ENCODE measurements at places on chromosomes 4 and X.
A peak's percentile ranks its signal among the peaks of the same experiment; 100 is the strongest.

DNA sequence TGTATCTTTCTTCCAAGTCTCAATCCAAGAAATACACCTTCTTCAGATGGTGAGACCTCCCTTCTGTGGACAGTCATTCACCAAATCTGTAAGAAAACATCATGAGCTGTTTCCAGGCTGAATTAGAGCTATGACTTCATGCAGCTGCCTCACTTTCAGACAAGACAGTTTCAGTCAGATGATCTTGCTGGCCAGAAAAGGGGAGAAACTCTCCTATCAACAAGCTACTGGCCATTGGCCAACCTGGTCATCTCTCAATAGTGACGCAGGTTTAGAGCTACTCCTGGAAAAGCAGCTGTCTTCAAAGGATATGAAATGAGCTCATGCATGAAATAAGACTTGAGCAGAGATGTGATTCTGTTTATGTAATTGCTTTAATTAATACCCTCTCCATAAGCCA lies 69.6 kb upstream of the NDP start:
- peak; percentile 38 for DNase-seq

DNA sequence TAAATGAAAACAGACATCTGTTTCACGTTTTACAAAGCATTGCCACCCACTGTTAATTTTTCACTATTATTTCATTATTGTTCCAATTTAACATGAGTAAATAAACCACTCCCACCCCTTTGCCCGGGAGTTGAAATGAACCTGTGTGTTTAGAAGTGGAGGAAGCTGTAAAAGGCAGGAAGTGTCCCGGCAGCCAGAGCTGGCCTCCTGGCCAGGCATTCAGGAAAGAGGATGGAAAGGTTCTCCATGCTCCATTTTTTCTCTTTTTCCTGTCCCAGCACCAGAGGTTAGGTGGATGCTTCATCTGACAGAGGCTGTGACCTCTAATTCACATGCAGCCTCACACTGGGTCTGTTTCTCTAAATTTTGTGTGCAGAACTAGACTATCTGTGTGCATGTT lies 55.5 kb upstream of the LNX1 start:
- no peak for DNase-seq

DNA sequence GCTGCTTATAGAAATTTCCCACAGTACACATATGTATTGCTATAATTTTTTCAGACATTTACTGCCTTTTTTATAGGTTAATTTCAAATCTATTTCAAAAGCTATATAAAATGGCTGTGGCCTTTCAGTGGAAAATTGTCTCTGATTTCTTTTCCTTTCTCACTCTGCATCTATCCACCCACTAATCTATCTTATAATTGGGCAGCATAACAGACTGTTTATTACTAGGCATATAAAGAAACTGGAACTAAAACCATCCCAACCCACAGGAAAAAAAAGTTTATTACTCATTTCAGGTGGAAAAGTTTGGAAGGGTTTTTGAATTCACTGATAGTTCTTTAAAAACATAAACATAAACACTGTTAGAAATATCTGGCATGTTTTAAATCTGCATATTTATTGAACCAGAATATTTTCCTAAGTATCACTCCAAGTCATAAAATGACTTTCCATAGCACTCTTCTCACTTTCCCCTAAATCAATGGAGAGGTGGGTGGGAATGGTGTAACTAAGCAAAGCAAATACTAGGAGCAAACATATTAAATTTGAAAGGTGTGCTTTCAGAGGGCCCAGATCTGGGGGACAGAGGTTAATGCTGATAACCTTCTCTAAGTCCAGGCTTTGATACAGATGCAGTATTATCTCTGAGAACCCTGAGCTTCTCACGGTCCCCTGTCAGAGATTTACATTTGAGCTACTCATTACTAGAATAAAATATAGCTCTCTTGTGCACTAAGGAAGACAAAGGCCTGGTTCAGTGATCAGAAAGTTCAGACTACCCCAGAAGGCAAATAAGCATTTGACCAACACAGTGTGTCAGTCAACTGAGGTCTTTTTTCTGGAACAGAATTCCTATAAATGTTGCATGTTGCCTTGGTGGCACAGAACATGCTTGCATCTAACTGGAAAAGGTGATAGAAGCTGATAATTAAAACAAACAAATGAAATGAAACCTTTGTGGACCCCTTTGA lies 328.3 kb downstream of the UNC5C start:
- DNase-seq, result no peak

GRCh38 chr4:185219551-185220344 lies 10.3 kb downstream of the SNX25 start:
- no peak for DNase-seq

GRCh38 chrX:23838953-23839352 lies 56.0 kb downstream of the SAT1 start:
- DNase-seq, result no peak

DNA sequence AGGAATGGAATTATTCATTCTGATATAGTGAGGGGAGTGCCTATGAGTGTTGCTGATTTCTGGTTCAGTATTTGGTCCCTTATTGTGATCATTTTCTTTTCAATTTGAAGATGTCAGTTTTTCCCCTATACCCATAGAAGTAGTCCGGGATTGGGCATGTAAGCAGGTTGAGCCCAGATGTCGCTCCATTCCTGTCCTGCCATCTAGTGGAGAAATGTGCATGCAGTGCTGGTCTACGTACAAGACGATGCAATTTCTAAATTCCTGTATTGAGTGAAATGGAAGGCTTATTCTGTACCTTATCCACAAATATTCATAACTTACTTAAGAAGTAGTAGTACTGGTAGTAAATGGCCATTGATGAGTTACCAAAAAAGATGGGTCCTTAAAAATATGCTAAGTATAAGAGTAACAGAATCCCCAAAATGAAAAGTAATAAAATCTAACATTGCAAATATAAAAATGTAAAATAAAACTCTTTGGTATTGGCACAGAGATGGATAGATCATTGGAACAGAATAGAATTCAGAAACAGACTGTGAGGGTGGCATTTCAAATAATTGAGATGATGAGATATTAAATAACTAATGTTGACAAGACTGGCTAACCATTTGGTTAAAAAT lies 60.9 kb downstream of the UGT8 start:
- DNase-seq, result peak; percentile 45

DNA sequence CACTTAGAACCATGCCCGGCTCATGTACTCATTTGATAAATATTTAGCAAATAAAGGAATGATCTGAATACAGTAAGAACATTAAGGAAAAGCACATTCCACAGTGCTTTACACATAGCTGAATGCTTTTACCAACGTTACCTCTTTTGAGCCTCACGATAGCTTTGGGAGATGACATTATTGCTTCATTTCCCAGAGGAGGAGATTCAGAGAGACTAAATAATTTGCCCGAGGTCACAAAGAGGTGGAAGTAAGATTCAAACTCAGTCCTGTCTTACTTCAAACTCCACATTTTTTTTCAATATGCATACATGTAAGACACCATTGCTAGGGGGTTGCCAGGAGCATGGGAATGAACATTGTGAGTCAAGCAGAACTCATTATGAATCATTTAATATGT lies 538.5 kb downstream of the BCOR start:
- DNase-seq, result no peak

DNA sequence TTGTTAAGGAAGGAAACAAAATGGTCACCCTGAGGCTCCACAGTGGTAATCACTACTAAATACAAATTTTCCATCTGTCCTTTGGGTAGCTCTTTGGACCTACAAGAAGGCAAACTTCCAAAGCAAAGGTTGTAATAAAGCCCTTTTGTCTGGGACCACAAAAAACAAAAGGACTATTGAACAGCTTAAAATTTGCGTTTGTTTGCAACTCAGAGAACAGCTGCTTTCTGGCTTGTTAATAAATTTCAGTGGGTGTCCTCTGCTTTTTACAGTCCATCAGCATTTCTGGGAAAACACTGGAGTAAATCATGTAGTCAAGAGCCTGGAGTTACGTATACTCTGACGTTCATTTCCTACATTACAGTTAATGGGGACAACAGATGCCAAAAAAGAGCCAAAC lies 439.7 kb upstream of the DIAPH2 start:
- DNase-seq, result no peak

GRCh38 chrX:11836284-11836683 lies 78.2 kb downstream of the MSL3 start:
- no peak for DNase-seq

- peak; percentile 18 for DNase-seq
Measured at GRCh38 chr4:146255874-146256273, 41.5 kb downstream of the REELD1 start.

GRCh38 chr4:68465058-68465457 lies 17.8 kb downstream of the TMPRSS11E start:
- DNase-seq, result no peak

DNA sequence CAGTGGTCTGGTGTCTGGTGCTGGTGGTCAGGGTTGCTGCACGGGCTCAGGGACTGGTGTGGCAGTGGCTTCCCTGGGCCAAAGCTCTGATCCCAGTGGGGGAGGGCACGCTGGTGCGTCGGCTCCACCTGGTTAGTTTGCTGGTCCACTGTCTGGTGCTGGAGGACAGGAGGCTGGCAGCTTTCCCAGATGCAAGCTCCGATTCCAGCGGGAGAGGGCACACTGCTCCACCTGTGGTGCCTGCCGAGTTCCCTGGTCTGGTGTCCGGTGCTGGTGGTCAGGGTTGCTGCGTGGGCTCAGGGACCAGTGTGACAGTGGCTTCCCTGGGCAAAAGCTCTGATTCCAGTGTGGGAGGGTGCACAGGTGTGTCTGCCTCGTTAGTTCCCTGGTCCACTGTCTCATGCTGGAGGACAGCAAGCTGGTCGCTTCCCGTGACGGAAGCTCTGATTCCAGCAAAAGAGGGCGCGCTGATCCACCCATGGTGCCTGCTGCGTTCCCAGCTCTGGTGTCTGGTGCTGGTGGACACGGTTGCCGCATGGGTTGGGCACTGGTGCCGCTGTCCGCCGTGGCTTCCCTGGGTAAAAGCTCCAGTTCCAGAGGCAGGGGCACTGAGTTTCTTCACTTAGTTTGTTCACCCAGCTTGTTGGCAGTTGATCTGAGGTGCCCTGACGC lies 5.8 kb downstream of the VMA21 start:
- DNase-seq, result no peak

GRCh38 chr4:95256108-95256835 lies 292.5 kb downstream of the UNC5C start:
- DNase-seq, result no peak

DNA sequence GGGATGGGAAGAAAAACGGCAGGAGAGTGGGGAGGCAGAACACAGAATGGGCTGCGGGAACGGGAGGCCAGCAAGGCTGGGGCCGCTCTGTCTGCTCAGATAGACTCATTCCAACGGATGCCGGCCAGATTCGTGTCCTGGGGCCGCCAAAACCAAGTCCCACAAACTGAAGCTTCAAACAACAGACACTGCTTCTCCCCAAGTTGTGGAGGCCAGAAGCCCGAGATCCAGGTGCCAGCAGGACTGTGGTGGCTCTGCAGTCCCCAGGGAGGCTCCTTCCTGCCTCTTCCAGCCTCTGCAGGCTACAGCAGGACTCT lies 100.6 kb downstream of the ADRA2C start:
- DNase-seq, result no peak

Measured in Caki2 (cell line).